ENCODE measurements at places on chromosomes 12 and 14.

DNA sequence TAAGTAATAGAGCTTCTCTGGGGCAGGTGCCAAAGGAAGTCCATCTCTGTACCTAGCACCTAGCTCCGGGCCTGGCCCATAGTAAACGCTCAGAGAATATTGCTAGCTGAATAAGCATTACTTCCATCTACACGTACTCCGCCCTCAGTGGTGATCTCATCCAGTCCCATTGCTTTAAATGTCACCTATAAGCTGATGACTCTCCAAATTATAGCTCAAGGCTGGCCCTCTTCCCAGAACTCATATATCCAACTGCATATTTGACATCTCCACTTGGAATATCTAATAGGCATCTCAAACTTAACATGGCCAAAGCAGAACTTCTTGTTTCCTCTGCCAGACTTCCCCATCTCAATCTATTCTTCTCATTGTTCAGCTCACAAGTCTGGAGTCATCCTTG is 6.9 kb upstream of the DYNLL1 start:
- H3K4me3 ChIP-seq, result no peak overlapping the region
- no peak for DNase-seq
- H3K27me3 ChIP-seq, result no peaks in the 10 kb centered on the region
- H3K4me1 ChIP-seq, result no peaks in the 10 kb centered on the region
- no peak overlapping the region for H3K27ac ChIP-seq
- H3K36me3 ChIP-seq, result peaks cover 19% of the 10 kb centered on the region

GRCh38 chr12:2639020-2639298 is 155.8 kb upstream of the FKBP4 start:
- no peaks in the 10 kb centered on the region for H3K36me3 ChIP-seq
- peaks cover 10% of the 10 kb centered on the region for H3K4me1 ChIP-seq
- DNase-seq, result no peak
- H3K27ac ChIP-seq, result no peak overlapping the region
- H3K4me3 ChIP-seq, result no peak overlapping the region
- H3K27me3 ChIP-seq, result peaks cover 3% of the 10 kb centered on the region

GRCh38 chr12:75754698-75755097 is 243.3 kb upstream of the KRR1 start:
- DNase-seq, result no peak
- H3K27me3 ChIP-seq, result no peaks in the 10 kb centered on the region
- H3K36me3 ChIP-seq, result no peaks in the 10 kb centered on the region
- no peak overlapping the region for H3K4me3 ChIP-seq

DNA sequence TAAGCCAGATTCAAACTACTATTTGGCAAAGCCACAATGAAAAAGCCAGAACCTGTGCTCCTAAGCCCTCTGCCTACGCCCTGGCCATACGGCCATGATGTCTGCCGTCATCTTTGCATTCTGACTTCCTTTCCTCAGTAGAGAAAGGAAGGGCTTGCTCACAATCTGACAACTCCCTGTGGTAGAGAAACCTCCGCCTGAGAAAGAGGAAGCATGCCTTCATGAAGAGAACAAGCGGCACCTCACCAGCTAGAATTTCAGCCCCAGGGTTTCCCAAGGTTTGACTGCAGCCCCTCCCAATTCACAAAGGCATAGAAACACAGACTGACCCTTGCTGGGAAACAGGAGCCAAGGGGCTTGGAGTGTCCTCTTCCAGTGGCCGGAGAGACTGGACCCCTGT is 25.7 kb downstream of the TEP1 start:
- no peaks in the 10 kb centered on the region for H3K27me3 ChIP-seq
- peak; percentile 13 for DNase-seq
- no peaks in the 10 kb centered on the region for H3K4me1 ChIP-seq
- H3K36me3 ChIP-seq, result peaks cover 85% of the 10 kb centered on the region
- no peak overlapping the region for H3K4me3 ChIP-seq
- H3K27ac ChIP-seq, result no peak overlapping the region

GRCh38 chr14:100140452-100141078 is 18.9 kb downstream of the DEGS2 start:
- DNase-seq, result no peak
- H3K27me3 ChIP-seq, result no peaks in the 10 kb centered on the region
- peaks cover 19% of the 10 kb centered on the region for H3K36me3 ChIP-seq
- H3K4me3 ChIP-seq, result no peak overlapping the region

GRCh38 chr12:116508145-116509121 is 50.7 kb upstream of the MAP1LC3B2 start:
- DNase-seq, result peak; percentile 70
- H3K27ac ChIP-seq, result no peak overlapping the region
- no peaks in the 10 kb centered on the region for H3K36me3 ChIP-seq

GRCh38 chr14:30982533-30982932 is 42.9 kb upstream of the AP4S1 start:
- no peaks in the 10 kb centered on the region for H3K4me1 ChIP-seq
- no peak overlapping the region for H3K4me3 ChIP-seq
- no peak for DNase-seq
- H3K36me3 ChIP-seq, result no peaks in the 10 kb centered on the region

- peak overlapping the region; percentile 63 for H3K4me3 ChIP-seq
- H3K4me1 ChIP-seq, result peaks cover 10% of the 10 kb centered on the region
- peak overlapping the region; percentile 96 for H3K27ac ChIP-seq
- no peak for DNase-seq
Observed at GRCh38 chr14:41607304-41607775, 664 bp downstream of the LRFN5 start.

DNA sequence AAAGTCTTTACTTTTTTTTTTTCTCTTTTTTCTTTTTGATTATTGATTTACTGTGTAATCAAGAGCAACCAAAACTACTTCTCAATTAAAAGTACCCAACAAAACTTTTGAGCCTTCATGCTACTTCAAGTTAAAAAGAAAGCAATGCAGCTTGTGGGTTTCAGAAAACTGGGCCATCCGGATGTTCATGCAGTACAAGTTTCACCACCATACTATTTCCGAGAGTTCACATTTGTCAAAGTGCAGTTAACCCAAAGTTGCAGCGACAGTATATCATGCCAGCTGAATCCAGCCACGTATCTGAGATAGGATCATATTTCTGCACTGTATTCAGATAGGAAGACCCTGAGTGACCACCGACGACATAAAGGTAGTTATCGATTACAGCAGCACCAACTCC is 33.0 kb downstream of the KLHL28 start:
- H3K27me3 ChIP-seq, result no peaks in the 10 kb centered on the region
- H3K36me3 ChIP-seq, result peaks cover 2% of the 10 kb centered on the region
- H3K4me1 ChIP-seq, result no peaks in the 10 kb centered on the region
- H3K27ac ChIP-seq, result no peak overlapping the region
- no peak for DNase-seq

GRCh38 chr14:71687166-71687831 is 244.9 kb upstream of the RGS6 start:
- peaks cover 2% of the 10 kb centered on the region for H3K27me3 ChIP-seq
- H3K4me1 ChIP-seq, result peaks cover 3% of the 10 kb centered on the region
- H3K36me3 ChIP-seq, result peaks cover 3% of the 10 kb centered on the region
- no peak overlapping the region for H3K4me3 ChIP-seq
- H3K27ac ChIP-seq, result peak overlapping the region; percentile 61
- DNase-seq, result peak; percentile 88

DNA sequence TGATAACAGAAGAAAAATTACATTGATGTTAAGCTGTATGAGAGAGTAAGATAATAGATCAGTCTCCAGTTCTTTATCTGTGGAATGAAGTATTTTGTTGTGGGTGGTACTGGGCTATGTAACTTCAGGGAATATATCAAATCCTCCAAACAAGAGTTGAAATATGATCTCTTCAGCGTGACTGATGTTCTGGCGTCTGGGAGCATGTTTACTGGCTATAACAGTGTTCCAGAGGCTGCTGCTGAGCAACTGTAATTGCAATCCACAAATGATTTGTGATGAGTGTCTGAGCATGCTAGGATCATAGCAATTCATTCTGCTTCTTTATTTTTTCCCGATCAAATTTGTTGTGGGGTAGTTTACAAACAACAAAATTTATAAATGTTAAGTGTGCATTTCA is 18.6 kb upstream of the CCDC198 start:
- no peak overlapping the region for H3K4me3 ChIP-seq
- H3K4me1 ChIP-seq, result no peaks in the 10 kb centered on the region
- H3K27ac ChIP-seq, result no peak overlapping the region

DNA sequence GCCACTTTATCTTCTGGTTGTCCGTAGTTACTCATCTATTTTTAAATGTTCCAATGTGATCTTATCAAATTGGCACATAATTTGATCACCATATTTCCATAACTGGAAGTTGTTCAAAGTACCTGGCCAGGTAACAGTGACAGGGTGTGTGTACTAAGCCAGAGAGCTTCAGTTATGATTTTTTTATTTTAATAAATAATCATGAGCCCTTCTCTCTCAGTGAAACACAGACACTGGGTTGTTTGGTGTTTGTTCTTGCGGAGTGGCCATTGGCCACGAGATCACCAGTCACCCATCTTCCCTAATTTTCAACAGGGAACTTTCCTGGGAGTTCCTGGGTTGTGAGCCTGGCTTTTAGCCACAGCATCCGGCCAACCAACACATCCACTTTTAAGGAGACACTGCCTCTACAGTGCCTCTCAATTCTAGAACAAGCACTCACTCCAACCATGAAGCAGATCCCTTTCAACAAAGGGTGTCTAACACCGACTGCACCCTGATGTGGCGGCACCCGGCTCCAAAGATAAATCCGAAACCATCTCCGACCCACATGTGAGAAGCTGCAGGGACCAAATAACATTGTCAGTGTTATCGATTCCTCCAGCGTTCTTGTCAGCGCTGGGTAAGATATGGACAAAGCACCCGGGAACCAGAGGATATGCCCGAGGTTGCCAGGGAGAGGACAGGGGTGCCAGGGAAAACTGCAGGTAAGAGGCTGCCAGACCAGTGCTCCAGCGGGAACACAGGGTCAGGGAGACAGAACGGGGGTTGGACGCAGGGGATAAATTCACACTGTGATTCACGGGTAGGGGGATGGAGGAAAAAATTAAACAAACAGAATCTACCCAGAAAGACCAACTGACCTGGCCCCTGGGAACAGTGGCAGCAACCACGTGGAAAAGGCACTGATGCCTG is 49.9 kb downstream of the FOXN3 start:
- no peak overlapping the region for H3K4me3 ChIP-seq
- peaks cover 26% of the 10 kb centered on the region for H3K4me1 ChIP-seq
- no peaks in the 10 kb centered on the region for H3K36me3 ChIP-seq
- no peaks in the 10 kb centered on the region for H3K27me3 ChIP-seq
- DNase-seq, result no peak

DNA sequence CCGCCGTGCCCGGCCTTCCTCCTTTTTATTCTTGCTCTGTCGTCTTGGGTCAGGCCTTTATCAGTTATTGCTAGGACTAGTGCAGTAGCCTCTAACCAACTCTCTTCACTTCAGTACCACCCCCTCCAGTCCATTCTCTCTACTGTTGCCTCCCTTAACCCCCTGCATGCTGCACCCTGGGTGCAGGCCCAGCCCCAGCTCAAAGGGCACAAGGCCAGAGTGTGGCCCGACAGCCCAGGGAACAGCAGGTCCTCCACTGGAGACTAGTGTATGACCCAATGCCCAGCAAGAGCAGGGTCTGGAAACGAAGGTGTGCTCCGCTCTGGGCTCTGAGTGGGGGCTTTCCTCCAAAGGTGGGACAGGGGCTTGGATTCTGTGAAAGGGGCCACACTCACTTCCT is 30.0 kb upstream of the RFLNA start:
- no peaks in the 10 kb centered on the region for H3K36me3 ChIP-seq
- H3K27me3 ChIP-seq, result peaks cover 4% of the 10 kb centered on the region
- H3K27ac ChIP-seq, result no peak overlapping the region
- H3K4me3 ChIP-seq, result no peak overlapping the region
- DNase-seq, result no peak

DNA sequence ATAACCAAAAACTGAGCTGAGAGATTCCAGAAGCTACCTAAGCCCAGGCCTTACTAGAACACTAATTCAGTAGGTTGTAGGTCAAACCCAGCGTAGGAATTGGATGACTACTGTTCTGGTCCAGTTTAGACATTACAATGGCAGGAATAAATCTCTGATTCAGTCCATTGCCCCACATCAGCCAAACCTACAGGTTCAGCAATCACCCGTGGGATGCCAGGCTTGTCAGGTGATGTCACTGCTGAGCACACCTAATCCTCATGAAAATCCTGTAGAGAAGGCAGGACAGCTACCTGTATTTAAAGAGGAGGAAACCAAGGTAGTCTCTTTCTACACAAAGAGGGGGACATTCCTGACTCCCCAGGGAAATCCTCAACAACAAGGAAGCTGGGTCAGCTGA is 63.7 kb downstream of the RFX4 start:
- DNase-seq, result no peak
- no peaks in the 10 kb centered on the region for H3K27me3 ChIP-seq

GRCh38 chr12:66367015-66367667 is 64.8 kb downstream of the HELB start:
- no peak overlapping the region for H3K4me3 ChIP-seq
- no peaks in the 10 kb centered on the region for H3K27me3 ChIP-seq
- no peak overlapping the region for H3K27ac ChIP-seq
- no peak for DNase-seq
- H3K36me3 ChIP-seq, result no peaks in the 10 kb centered on the region
- no peaks in the 10 kb centered on the region for H3K4me1 ChIP-seq

DNA sequence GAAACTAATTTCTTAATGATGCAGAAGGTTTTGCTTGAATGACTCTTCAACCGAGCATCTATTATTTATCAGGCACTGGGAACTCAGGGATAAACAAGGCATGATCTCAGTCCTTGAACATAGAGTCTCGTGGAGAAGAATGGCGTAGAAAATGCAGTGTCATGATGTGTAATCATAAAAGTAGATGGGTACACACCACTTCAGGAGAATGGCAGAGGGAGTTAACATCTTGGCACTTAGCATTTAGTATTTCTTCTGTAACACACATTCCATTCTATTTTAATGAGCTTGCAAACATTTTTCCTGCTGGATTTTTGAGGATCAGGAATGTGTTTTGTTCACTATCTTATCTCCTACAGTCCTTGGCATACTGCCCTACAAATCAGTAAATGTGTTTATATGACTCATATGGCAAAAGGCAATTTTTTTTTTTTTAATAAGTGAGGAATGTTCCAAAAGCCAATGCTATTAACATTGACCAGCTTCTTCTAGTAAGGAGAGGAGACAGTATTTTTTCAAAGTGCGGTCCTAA is 3.8 kb downstream of the TXNRD1 start:
- H3K27ac ChIP-seq, result no peak overlapping the region
- no peaks in the 10 kb centered on the region for H3K36me3 ChIP-seq

DNA sequence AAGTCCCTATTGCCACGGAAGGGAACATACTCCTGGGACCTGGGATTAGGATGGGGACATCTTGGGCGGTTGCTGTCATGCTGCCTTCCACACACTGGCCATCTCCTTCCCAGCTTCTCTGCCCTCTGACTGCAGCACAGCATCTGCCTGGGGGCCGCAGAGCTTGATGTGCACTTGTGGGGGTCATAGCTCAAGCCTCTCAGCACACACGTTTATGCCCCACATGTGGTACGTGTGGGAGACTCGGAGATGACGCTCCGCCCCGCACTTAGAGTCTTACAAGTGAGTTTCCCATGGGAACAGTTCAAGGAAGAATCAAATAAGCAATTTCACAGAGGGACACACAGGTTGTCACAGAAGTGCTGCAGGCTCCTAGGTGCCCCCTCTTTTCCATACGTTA is 8.6 kb downstream of the ACADS start:
- H3K4me1 ChIP-seq, result peaks cover 7% of the 10 kb centered on the region
- H3K36me3 ChIP-seq, result peaks cover 23% of the 10 kb centered on the region
- no peak overlapping the region for H3K27ac ChIP-seq
- DNase-seq, result no peak
- H3K27me3 ChIP-seq, result no peaks in the 10 kb centered on the region

GRCh38 chr14:61631045-61631687 is 64.1 kb upstream of the HIF1A start:
- H3K27ac ChIP-seq, result no peak overlapping the region
- no peak overlapping the region for H3K4me3 ChIP-seq
- H3K36me3 ChIP-seq, result no peaks in the 10 kb centered on the region
- no peak for DNase-seq
- H3K27me3 ChIP-seq, result no peaks in the 10 kb centered on the region

- no peak overlapping the region for H3K4me3 ChIP-seq
- H3K36me3 ChIP-seq, result peaks cover 21% of the 10 kb centered on the region
- H3K4me1 ChIP-seq, result peaks cover 2% of the 10 kb centered on the region
- no peak overlapping the region for H3K27ac ChIP-seq
Observed at GRCh38 chr14:54425068-54425467, 16.1 kb downstream of the CNIH1 start.

Measured in muscle of leg (tissue), 16 donors.